Glutamatergic neuron (in vitro differentiated cells): ENCODE measurements at places on chromosomes 1 and 21. TPM values are rescaled to one million over a fixed set of nuclear protein-coding genes. Genes with fewer than 3 reads are reported as not detected.
A peak's percentile ranks its signal among the peaks of the same experiment; 100 is the strongest.

GRCh38 chr1:198679535-198680173 lies 40.8 kb downstream of the PTPRC start:
- peaks cover 16% of the 10 kb centered on the region for H3K4me1 ChIP-seq
- H3K27me3 ChIP-seq = no peaks in the 10 kb centered on the region
- DNase-seq = no peak

Gene CHIT1
- 0.10 TPM for total RNA-seq

DNA sequence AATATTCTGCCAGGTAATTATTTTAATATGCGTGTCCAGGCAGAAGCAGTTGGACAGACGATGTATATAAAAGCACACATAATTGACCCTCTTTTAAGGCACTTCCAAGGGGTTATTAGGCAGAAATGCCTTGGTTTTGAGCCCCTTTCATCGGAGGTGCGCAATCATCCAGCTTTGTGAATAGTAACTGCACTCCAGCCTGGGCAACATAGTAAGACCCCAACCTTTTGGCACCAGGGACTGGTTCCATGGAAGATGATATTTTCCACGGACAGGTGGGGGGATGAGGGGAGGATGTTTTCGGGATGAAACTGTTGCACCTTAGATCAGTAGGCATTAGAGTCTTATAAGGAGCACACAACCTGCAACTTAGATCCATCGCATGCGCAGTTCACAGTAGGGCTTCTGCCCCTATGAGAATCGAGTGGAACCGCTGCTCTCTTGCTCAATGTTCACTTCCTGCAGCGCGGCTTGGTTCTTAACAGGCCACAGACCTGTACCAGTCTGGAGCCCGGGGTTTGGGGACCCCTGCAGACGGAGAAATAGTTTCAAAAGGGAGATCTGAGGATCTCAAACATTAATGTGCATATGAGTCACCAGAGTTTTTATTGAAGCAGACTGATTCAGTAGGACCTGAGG lies 1.8 kb upstream of the MCOLN2 start:
- H3K4me3 ChIP-seq = peak overlapping the region; percentile 74
- no peaks in the 10 kb centered on the region for H3K36me3 ChIP-seq

GRCh38 chr21:41368735-41369104 lies 6.9 kb downstream of the MX2 start:
- DNase-seq = no peak
- H3K4me1 ChIP-seq = peaks cover 14% of the 10 kb centered on the region
- no peaks in the 10 kb centered on the region for H3K36me3 ChIP-seq
- no peak overlapping the region for H3K27ac ChIP-seq
- H3K4me3 ChIP-seq = no peak overlapping the region
- H3K27me3 ChIP-seq = peaks cover 1% of the 10 kb centered on the region
